ENCODE measurements at places on chromosomes 12 and 14.

GRCh38 chr12:47088021-47088944, 8.5 kb upstream of the AMIGO2 start:
- no peak for DNase-seq

DNA sequence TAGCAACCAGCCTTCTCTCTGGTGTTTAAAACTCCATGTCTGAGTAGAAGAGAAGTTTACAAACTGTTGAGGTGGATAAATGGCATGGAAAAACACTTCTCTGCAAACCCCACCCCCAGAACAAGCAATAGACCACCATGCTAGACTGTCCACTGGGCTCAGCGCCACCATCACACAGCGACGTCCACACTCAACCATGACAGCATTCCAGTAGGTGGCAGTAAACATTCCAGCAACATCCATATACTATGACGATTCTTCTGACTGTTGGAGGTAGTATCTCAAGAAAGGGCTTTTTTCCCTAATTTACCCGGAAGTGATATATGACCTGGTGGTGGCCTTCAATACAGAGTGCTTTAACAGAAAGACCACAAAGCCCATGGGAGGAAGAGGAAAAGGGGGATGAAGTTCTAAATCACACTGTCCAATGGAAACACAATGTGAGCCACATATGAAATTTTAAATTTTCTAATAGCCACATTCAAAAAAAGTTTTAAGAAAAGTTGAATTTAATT, 152.2 kb downstream of the SLC15A4 start:
- DNase-seq, result no peak

GRCh38 chr12:15982471-15982870, 71.3 kb downstream of the DERA start:
- no peak for DNase-seq

GRCh38 chr12:51760231-51760630, 88.3 kb downstream of the FIGNL2 start:
- no peak for DNase-seq

DNA sequence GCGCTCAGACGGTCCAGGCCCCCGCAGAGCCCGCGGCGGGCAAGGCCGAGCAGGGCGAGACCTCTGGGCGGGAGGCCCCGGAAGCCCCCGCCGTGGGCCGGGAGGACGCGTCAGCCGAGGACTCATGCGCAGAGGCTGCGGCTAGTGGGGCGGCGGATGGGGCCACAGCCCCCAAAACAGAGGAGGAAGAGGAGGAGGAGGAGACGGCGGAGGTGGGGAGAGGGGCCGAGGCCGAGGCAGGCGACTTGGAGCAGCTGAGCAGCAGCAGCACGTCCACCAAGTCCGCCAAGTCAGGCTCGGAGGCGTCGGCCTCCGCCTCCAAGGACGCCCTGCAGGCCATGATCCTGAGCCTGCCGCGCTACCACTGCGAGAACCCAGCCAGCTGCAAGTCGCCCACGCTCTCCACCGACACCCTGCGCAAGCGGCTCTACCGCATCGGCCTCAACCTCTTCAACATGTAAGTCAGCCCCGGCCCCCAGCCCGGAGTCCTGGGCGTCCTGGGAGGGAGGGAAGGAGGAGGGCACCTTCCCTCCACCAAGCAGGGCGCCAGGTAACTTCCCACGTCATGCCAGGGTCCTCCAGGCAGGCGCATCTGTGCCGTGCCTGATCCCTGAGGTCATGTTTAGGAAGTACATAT, 72.4 kb downstream of the IQSEC3 start:
- DNase-seq, result no peak

DNA sequence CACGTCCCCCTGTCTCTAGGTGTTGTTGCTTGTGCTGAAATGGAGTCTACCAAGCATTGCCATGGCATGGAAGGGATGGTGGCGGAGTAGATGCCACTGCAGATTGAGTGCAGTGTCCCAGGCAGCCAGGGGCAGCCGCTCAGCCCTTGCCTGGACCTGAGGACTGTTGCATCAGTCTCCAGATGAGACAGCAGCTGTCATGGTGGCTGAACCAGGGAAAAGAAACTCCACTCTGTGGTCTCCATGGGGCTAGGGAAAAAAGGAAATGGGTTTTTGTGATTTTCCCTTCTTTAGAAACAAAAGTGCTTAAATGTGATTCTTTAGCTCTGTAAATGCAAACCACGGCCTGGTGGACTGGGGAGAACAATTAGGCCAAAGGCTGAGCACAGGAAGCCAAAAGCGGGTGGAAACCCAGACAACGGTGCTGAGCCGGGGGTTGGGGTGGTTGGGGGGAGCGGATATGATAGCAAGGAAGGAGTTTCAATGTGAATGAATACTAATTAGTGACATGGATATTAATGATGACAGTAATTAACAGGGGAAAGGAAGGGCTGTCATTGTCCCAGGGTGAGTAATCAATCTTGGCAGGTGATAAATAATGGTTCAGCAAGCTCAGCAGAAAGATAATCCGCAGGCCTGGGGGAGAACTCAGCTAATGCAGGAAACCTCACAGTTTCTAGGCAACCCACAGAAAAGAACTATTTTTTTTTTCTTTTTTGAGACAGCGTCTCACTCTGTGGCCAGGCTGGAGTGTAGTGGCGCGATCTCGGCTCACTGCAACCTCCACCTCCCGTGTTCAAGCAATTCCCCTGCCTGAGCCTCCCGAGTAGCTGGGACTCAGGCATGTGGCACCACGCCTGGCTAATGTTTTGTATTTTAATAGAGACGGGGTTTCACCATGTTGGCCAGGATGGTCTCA, 442.6 kb downstream of the DPF3 start:
- peak; percentile 9 for DNase-seq

DNA sequence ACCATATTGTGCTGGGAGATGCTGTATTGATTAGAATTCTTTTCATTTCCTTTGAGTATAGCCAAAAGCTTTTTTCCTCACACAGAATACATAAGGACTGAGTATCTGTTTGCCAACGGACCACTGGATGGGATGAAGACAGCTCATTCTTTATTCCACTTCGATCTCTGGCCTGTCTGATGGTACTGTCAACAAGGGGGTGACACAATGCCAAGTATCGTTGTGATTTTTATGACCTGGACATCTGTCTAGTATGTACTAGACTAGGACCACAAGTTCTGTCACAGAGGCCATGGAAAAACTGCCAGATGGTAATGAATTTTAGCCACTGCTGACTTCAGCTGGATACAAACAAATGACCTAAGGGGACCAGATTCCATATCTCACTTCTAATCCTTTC, 502.7 kb downstream of the SOX5 start:
- DNase-seq, result no peak

DNA sequence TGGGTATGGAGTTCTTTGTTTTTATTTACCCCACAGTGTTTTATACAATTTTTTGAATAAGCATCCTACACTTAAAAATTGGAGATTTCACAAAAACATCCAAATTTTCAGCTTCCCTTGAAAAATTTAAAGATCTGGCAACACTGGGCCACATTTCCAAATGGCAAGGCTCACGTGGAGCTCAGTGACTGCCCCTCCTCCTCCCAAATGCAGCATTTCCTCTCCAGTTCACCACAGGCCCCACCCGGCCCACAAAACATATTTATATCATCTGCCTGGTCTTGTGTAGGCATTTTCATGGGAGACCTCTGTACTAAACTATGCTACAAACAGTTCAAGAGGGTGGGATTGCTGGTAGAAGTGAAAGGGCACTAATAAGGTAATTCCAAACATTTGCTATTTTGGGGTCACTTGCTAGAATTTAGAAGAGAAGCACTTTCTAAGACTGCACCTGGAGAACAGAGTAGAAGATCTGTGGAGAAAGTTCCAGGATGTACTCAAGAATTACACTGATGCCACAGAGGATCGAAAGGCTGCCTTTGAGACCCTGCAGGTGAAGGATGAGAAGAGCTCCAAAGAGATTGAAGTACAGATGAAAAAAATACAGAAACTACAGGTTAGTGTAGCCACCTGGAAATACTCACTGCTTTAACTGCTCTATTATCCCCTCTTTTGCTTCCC, 7.3 kb downstream of the FKBP11 start:
- DNase-seq, result peak; percentile 42

DNA sequence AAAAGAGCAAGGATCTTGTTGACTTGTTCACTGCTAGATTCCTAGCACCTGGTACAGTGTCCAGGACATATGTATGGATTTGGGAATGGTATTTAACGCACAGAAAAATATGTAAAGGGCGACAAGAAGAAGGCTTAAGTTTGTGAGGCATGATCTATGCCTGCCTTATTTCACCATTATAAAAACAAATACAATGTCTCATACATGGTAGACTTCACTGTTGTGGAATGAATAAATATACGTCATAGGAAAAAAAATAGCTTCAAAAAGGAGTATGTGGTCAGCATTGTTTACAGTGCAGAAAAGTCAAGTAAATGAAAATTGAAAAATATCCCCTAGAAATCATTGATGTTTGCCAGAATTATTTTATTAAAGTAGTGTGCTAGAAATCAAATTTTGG, 30.0 kb downstream of the HCFC2 start:
- no peak for DNase-seq

DNA sequence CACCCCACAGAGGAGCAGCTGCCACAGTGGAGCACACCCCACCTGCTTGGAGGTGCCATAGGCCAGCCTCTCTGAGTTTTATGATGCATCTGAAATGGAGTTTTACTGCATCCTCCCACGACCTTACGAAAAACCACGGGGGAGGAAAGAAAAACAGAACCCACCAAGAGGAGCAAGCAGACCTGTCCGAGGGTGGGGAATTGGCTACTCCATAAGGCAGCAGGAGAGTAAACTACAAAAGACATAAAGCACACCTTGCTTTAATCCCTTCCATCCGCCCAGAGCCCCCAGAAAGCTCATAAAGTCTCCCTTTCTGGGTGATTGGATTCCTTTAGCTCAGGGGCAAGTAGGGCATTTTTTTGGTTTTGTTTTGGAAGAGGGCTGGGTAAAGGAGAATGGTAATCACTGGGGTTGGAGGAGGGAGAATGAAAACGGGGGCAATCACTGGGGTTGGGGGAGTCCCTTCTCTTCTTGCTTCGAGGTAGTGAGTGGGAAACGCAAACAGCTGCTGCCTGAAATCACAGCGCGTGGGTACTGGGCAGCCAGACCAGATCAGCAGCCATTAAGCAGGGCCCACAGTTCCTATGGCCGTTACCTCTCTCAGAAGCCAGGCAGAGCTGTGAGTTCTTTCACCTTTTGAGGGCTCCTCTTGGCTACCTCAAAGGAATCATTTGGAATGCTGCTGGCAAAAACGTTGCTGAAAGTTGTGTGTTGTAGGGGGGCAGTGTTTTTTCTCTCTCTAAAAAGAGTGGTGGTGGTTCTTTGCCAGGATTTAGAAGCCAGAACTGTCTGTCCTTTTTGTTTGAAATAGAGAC, 433.6 kb downstream of the ZFP36L1 start:
- no peak for DNase-seq

- no peak for DNase-seq
These were observed 14.2 kb downstream of the FAM161B start for GRCh38 chr14:73935666-73936065.

DNA sequence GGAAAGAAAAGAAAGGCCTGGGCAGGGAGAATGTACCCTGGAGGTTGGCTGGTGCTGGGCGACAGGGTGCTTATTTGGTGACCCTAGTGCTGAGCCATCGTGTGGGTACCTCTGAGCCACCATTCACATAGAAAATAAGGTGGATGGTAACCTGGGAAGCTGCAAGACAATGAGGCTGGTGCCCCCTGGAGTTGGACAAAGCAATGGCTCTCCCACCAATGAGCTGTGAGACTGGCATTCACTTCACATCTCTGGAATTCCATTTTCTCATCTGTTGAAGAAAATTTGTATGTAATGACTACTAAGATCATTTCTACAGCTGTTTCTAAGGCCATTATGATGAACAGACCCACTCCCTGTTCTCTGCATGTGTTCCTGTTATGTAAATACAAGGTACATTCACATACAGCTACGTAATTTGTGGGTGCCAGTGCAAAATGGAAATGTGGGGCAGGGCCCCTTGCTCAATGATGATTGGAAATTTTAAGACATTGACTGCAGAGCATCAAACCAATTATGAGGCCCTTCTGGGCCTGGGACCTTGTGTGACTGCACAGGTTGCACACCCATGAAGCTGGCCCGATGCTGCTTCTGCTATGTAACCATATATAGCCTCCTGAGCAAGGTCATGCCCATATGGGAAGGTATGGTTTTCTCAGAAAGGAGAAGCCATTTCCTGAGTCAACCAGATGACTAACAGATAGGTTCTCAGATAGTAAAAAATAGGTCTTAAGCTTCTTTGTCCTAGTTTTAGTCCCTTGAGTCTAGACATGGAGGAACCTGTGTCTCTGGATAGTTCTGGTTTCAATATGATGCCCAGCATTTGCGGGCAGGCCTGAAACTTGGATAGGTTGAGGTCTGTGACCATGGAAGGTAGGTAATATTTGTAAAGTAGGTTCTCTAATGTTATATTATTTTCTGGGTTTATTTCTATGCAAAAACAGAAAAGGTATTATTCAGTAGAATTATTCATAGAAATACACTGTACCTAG, 63.4 kb upstream of the IGF1 start:
- DNase-seq, result no peak

GRCh38 chr12:24681570-24681969, 267.3 kb downstream of the BCAT1 start:
- no peak for DNase-seq

DNA sequence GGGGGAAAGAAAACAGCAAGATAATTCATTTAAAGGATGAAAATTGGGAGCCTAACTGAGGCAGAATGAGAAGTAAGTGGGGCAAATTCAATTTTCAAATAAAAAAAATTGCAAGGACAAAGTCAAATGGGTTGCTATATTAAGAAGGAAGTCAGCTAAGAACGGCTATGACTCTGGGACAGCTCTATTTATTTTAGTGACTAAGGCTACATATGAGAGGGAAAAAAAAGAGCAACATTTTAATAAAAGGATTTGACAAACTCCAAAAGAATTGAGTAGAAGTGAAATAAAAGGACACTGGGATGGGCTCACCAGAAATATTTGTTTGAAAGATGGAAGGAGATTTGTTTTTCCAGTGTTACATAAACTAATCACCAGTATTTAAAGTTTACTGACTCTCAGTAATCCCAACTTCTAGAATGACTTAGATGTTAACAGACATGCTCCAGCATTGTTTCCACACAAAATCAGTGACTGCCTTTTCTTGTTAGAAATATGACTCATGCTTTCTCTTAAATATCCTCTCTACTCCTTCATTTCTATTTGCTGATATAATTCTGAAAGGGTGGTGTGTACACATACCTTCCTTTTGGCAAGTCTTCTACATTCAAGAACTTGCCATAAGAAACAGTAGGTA, 198.5 kb downstream of the SLC25A21 start:
- no peak for DNase-seq

- no peak for DNase-seq
These were observed 69.6 kb upstream of the KRAS start for GRCh38 chr12:25320123-25321006.

- no peak for DNase-seq
These were observed 22.3 kb downstream of the SEL1L start for GRCh38 chr14:81511111-81511904.

- no peak for DNase-seq
These were observed 534.3 kb downstream of the SOX5 start for GRCh38 chr12:23415180-23415579.

DNA sequence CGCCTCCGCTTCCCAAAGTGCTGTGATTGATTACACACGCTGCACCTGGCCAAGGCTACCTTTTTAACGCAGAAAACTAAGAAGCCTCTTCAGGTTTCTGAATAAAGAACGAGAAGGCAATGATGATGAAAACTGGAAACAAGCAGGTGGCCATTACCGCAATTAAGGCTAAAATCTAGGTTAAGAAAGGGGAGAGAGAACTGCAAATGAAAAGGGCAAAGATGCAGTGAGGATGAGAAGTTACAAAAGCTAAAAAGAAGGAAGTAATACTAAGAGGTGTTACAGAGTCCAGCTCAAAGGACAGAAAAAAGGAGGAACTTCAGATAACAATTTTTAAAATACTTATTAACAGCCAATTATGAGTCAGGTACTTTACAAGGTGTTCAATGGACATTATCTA, 79.7 kb downstream of the DUSP16 start:
- no peak for DNase-seq

- DNase-seq, result no peak
These were observed 188.8 kb downstream of the TTC7B start for GRCh38 chr14:90627478-90627877.
